ENCODE measurements at places on chromosomes 4 and X. TPM values are rescaled to one million over a fixed set of nuclear protein-coding genes. Genes with fewer than 3 reads are reported as not detected.

DNA sequence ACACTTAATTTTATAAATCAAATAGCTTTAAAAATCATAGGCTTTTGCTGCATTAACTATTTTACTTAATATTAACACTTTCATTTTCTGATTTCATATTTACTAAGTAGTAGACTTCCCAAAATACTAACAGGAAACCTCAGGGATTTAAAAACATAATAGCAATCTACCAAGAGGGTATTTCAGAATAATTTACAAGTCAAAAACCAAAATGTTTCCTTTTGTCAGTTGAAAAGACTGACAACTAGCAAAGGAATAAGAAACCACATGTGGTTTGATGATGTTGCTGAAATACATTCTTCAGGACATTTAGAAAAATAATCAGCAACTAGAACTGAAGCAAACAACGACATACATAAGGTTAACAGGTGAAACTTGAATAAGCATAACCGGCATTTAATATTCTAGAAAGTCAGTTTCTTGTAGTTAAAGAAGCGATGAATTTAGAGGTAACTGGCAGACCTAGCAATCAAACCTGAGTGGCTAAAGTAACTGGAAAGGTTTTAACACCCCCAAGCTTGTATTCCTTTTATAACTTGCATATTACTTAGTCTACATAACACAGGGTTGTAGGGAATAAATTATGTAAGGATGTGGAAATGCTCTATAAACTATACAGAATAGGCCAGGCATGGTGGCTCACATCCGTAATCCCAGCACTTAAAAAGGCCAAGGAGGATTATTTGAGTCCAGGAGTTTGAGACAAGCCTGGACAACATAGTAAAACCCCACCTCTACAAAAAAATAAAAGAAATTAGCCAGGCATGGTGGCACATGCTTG is 40.0 kb downstream of the DHX15 start:
- DNase-seq, result no peak

SCRG1 gene
- 0.19 TPM for total RNA-seq

SMIM10 gene
- total RNA-seq, result 2.1 TPM

SPANXA2 gene
- not detected for total RNA-seq

DNA sequence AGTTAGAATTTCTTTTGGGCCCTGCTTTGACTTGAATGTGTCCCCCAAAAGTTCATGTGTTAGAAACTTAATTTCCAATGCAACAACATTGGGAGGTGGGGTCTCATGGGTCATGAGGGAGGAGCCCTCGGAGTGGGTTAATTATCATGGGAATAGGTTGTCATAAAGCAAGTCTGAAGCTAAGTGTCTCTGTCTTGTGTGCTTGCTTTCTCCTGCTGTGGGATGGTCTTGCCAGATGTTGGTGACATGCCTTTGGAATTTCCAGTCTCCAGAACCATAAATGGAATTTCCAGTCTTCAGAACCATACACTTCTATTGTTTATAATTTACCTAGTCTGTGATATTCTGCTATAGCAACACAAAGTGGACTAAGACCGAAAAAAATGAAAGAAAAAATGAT is 71.6 kb downstream of the RASL11B start:
- DNase-seq, result no peak

DNA sequence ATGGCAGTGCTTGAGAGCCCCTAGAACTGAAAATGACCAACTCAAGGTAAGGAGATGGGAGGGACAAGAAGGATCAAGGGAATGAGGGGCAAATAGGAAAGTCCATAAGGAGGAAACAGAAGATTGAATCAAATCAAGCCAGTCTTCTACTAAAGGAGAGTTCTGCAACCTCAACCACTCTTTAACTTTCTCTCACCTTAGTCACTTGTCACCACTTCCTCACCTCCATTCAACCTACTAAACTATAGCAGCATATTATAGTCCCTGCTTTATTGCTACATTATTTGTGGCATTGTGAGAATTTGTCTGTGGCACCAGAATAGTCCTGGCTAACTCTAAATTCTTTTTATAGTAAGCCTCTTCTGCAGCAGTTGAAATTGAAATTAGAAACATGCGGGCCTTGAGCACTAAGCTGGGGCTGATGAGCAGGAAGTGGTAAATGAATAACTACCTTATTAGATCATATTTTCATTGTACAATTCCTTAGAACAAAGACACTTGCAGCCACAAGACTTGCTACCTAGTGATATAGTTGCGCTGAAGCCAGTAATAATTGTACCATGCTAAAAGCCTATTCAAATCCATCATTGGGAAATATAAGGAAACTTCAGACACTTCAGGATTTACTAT is 336.9 kb downstream of the ZNF674 start:
- no peak for DNase-seq

SH3TC1 gene
- total RNA-seq, result 4.6 TPM

DNA sequence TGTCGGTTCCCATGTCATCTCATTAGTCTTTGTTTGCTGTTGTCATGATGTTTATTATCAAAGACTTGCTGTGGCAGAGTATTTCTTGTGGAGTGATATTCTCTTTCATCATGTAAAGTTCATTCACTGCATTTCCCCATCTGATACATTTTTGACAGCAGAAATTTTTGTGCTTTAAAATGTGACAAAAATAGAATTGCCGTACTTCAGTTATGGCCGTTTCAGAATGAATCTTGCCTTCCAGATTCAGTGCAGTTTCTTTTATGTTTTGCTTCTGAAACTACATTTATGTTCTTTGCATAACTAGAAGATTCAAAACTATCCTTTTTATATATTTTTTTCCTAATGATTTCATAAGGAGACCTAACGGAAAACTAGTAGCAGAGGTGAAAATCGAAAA is 10.0 kb downstream of the CSTF2 start:
- DNase-seq, result no peak

DNA sequence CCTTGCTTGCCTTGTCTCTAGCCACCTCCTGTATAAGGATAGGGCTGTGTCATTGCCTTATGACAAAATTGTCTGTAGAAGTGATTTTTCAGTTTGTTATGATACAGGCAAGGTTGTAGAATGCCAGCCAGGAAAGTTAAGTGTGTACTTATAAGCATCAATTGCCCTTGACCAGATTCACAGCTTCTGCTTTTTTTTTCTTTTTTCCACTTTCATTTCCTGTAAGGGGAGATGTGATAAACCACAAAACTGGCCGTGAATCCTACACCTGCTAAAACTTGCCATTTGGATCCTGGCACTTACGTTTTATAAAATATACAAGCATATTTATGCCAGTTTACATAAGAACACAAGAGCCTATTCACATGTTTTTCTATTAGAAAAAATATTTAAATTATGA is 35.0 kb upstream of the BMPR1B start:
- DNase-seq, result no peak

DNA sequence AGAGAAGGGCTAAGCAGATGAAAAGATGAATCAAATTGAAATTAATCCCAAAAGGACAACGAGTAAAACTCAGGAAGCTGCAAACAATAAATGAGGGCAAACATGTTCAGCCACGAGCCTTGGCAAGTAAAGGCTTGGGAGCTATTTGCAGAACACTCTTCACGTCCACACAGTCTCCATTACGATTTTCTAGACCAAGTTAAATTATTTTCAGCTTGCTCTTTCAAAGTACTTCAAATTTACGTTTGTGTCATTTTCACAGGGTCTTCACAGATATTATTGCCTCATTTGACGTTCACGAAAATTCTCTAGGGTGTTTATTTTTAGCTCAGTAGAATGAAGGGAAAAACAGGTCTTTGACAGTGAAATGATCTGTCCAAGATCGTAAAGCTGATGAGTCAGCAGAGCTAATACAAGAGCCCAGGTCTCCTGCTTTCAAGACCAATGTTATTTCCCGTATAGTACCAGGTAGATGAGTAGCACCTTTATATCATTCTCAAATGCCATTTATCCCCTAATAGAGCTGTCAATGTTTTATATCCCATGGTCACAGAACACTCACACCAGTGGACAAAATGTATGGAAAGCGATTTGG is 20.9 kb downstream of the KLB start:
- no peak for DNase-seq

DNA sequence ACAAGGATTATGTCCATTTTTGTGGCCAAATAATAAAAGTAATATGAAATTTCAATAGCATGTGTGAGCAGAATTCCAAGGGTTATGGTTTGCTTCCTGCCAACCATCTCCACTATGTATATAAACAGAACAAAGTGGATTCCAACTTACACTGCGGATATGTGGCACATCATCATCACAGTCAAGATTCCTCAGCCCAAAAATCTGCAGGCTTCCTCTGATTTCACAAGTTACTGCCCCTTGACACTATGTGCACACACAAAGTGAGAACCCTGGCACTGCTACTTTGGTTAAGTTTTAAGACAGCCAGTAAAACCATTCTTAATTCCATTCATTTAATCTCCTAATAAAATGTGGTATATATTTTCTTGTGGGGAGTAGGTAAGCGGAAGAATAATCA is 76.4 kb downstream of the LEF1 start:
- no peak for DNase-seq

DNA sequence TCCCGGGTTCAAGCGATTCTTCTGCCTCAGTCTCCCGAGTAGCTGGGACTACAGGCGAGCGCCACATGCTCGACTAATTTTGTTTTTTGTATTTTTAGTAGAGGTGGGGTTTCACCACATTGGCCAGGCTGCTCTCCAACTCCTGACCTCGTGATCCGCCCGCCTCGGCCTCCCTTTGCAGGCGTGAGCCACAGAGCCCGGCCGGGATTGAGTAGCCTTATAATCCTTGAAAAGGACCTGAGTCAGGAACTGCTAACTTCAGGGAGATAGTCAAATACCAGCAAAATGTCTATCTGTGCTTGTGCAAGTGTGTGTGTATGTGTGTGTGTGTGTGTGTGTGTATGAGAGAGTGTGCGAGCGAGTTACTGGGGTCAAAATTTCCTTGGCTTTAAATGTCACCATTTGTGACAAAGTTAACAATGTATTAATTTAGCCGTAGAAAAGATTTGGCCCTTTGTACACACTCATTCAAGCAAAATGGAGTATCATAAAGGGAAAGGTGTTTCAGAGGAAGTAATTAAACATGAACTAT is 1.8 kb upstream of the KDM6A start:
- DNase-seq, result peak; percentile 20

- peak; percentile 47 for DNase-seq
Observed at GRCh38 chr4:15753786-15754185, 24.3 kb upstream of the CD38 start.

GPM6B gene
- total RNA-seq, result 1.6 TPM

ARSJ gene
- total RNA-seq, result 0.16 TPM

DNA sequence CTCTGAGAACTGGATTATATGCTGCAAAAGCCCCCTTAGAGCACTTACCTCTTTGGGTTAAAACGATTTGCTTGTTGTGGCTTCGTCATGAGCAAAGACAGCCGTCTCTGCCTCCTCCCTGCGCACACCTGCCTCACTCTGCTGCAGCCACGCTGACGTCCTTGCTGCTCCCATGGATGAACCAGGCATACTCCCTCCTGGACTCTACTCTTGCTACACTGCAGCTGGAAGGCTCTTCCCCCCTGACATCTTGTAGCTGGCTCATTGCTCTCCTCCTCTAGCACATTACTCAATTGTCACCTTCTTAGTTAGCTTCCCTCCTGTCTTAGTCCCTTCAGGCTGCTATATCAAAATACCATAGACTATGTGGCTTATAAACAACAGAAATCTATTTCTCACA is 59.3 kb downstream of the FAM114A1 start:
- no peak for DNase-seq

ARHGAP4 gene
- total RNA-seq, result 7.4 TPM

Measured in psoas muscle (tissue), 8 donors.